Naive B cell (primary cell): ENCODE measurements at places on chromosomes 12 and 14.
A peak's percentile ranks its signal among the peaks of the same experiment; 100 is the strongest.

- peaks cover 11% of the 10 kb centered on the region for H3K36me3 ChIP-seq
- H3K4me1 ChIP-seq: peaks cover 67% of the 10 kb centered on the region
- peak overlapping the region; percentile 94 for H3K27ac ChIP-seq
Observed at GRCh38 chr12:122836027-122836921, 1.0 kb downstream of the HIP1R start.

- H3K36me3 ChIP-seq: no peaks in the 10 kb centered on the region
- H3K4me3 ChIP-seq: no peak overlapping the region
- peaks cover 9% of the 10 kb centered on the region for H3K4me1 ChIP-seq
- H3K27me3 ChIP-seq: no peaks in the 10 kb centered on the region
- no peak overlapping the region for H3K27ac ChIP-seq
- DNase-seq: no peak
Observed at GRCh38 chr14:63761351-63762117, 33.7 kb upstream of the SGPP1 start.

DNA sequence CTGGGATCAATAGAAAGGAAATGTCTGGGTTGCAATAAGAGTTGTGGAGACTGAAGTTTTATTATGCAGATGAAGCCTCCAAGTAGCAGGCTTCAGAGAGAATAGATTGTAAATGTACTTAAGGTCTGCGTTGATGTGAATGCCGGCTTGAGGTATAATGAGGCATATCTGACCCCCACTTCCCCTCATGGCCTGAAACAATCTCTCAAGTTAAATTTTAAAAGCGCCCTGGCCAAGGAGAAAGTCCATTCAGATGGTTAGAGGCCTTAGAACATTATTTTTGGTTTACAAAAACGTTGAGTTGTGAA lies 28.3 kb upstream of the HIGD1C start:
- H3K4me3 ChIP-seq: peak overlapping the region; percentile 95
- H3K27ac ChIP-seq: peak overlapping the region; percentile 95
- H3K27me3 ChIP-seq: no peaks in the 10 kb centered on the region
- DNase-seq: no peak
- H3K4me1 ChIP-seq: peaks cover 40% of the 10 kb centered on the region
- H3K36me3 ChIP-seq: no peaks in the 10 kb centered on the region

- H3K27ac ChIP-seq: no peak overlapping the region
- H3K36me3 ChIP-seq: no peaks in the 10 kb centered on the region
- no peaks in the 10 kb centered on the region for H3K27me3 ChIP-seq
- no peak overlapping the region for H3K4me3 ChIP-seq
- no peak for DNase-seq
- H3K4me1 ChIP-seq: no peaks in the 10 kb centered on the region
Observed at GRCh38 chr14:75413013-75413412, 14.8 kb upstream of the JDP2 start.

- H3K4me3 ChIP-seq: no peak overlapping the region
- no peak overlapping the region for H3K27ac ChIP-seq
- H3K27me3 ChIP-seq: peaks cover 79% of the 10 kb centered on the region
- peaks cover 12% of the 10 kb centered on the region for H3K4me1 ChIP-seq
Observed at GRCh38 chr12:106135075-106135474, 3.7 kb downstream of the NUAK1 start.

DNA sequence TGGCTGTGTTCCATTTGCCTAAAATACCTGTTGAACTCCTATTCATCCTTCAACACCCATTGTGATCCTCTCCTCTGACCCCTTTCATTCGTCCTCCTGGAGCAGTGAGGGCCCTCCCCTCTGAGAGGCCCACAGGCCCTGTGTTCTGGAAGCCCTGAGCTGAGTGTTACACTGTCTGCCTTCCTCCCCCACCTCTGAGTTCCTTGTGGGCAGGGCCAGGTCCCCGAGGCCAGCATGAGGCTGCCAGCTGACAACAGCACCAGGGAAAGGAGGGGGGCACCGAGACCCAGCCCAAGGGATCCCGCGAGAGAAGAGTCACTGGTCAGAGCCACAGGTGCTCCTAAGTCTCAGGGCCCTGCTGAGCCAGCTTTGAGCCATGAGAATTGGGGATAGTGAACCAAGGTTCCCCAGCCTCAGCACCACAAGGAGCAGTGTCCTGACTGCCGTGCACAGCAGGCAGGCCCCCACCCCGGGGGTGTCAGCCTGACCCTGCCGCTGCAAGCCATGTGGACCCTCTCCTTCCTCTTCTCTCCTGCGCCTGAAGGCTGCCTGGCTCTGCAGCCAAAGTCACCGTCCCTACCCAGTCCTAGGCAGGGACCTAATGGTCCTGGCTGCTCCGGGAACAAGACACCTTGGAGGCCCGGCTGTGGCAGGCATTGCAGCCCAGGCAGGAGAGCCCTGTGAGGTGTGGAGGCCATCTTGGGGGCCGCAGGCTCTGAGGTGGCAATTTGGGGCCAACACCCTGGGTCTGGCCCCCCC lies 52.5 kb downstream of the BEGAIN start:
- no peak for DNase-seq
- H3K4me3 ChIP-seq: no peak overlapping the region
- no peaks in the 10 kb centered on the region for H3K36me3 ChIP-seq
- no peaks in the 10 kb centered on the region for H3K27me3 ChIP-seq
- H3K4me1 ChIP-seq: no peaks in the 10 kb centered on the region

DNA sequence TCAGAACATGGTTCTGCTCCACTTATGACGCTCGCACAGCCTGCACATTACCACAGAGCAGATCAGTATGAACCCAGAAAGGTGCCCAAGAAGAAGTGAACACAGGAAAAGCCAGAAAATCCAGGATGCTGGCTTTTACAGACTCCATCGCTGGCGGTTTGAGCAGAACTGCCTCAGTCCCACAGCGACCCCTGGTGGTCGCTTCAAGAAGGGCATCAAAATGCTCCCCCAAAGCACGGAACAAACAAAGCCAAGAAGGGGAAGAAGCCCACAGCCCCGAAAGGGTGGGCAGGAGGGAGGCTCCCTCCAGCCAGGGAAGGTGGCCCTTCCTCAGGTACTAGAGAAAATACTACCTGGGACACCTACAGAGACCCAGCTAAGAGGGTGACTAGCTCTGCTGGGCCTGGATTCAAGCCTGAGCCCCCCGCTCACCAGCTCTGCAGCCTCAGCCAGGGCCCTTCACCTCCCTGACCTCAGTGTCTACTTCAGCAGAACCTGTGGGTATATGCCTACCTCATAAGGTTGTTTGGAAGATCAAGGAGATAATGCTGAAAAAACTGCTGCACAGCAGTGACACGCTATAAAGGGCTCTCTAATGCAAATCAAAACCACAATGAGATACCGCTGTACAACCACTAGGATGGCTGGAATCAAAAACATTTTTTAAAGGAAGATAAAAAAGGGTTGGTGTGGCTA lies 98.1 kb downstream of the NCOR2 start:
- H3K27me3 ChIP-seq: no peaks in the 10 kb centered on the region
- no peak for DNase-seq
- peaks cover 40% of the 10 kb centered on the region for H3K4me1 ChIP-seq
- H3K4me3 ChIP-seq: no peak overlapping the region

- DNase-seq: no peak
- no peak overlapping the region for H3K4me3 ChIP-seq
- no peak overlapping the region for H3K27ac ChIP-seq
- H3K36me3 ChIP-seq: no peaks in the 10 kb centered on the region
Observed at GRCh38 chr12:21697904-21698630, 40.4 kb upstream of the LDHB start.

- H3K27me3 ChIP-seq: peaks cover 42% of the 10 kb centered on the region
- no peaks in the 10 kb centered on the region for H3K36me3 ChIP-seq
- peak overlapping the region; percentile 88 for H3K4me3 ChIP-seq
- H3K4me1 ChIP-seq: peaks cover 40% of the 10 kb centered on the region
- H3K27ac ChIP-seq: no peak overlapping the region
Observed at GRCh38 chr12:29149691-29150281, 708 bp downstream of the FAR2 start.
